ENCODE measurements at places on chromosomes 5 and 9.

DNA sequence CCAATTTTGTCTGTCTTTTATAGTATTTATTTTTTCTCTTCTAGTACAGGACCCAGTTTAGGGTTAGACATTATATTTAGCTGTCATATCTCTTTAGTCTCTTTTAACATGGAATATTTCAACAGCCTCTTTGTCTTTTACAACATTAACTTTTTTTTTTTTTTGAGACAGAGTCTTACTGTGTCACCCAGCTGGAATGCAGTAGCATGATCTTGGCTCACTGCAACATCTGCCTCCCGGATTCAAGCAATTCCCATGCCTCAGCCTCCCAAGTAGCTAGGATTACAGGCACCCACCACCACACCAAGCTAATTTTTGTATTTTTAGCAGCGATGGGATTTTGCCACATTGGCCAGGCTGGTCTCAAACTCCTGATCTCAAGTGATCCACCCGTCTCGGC, 90.1 kb downstream of the ADAMTS6 start:
- DNase-seq, result no peak

GRCh38 chr9:21027295-21027694, 4.1 kb downstream of the HACD4 start:
- no peak for DNase-seq

GRCh38 chr9:78369639-78370219, 72.8 kb downstream of the PSAT1 start:
- peak; percentile 71 for DNase-seq

DNA sequence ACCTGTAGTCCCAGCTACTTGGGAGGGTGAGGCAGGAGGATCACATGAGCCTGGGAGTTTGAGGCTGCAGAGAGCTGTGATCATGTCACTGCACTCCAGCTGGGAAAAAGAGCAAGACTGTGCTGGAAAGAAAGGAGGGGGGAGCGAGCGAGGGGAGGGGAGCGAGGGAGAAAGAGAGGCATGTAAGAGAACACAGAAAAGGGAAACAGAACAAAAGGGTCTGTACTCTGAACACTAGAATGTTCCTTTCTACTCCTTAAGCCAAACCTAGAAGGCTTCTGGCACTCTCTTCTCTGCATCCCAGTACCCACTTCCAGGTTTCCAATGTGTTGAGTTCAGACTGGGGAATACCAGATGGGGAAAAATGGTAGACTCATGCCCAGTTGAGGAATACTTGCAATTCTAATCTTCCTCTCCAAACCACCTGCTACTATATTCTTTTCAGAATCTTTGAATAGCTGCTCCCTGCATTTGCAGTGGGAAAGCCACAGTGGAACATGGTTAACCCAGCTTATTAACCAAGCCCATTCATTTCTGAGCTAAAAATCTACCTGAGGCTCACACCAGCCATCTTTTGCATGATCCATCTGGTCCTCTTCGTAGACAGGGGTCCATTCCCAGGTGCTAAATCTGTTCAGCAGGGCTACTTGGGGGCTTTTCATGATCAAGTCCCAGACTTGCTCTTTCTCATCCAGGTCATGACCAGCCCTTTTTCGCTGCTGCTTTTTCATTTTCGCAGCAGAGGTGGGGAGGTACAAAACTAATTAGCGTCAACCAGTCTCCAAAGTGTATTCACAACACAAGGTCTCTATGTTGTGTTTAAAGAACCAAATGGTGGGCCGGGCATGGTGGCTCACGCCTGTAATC, 34.9 kb downstream of the SEMA4D start:
- DNase-seq, result no peak

GRCh38 chr5:59134471-59135163, 551.7 kb downstream of the RAB3C start:
- DNase-seq, result no peak

DNA sequence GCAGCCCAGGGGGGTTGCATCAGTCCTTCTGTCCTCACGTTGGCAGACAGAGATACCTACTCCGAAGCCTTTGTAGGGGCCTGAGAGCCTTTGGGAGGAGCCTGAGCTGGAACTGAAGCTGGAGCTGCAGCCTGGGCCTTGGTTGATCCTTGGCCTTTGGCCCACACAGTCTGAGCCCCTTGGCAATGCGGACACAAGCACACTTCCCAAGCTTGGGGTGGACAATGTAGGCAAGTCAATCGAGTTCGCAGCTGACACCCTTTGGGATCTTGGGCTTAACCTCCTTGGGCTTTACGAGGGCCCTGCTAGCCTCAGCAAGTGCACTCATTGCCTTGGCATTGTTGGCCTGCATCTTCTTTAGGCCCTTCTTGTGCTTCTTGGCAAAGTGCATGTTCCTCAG, 5.9 kb downstream of the CSNK1A1 start:
- no peak for DNase-seq

DNA sequence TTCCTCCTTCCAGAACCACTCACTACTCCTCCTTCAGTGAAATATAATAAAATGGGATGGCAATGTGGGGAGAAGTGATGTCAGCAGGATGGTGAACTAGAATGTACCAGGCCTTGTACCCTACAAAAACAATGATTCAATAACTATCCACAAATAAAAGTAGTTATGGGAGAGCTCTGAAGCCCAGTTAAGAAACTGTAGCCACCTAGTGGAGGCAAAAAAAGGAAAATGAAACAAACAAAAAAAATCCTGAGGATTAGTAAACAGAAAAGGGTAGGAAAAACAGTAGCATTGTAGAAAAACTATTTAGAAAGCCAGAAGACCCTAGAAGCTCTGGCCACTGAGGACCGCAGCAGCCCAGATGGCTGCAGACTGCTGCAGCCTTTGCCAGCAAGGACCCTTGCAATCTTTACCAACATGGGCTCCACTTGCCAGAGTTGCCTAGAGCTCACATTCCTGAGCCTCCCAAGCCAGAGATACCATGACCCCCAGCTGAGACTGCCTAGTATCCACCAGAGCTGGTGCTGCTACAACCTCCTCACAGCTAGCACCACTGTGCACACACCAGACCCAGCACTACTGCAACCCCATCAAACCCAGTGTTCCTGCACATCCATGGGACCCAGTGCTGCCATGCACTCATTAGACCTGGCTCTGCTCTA, 259.7 kb upstream of the MSX2 start:
- no peak for DNase-seq

DNA sequence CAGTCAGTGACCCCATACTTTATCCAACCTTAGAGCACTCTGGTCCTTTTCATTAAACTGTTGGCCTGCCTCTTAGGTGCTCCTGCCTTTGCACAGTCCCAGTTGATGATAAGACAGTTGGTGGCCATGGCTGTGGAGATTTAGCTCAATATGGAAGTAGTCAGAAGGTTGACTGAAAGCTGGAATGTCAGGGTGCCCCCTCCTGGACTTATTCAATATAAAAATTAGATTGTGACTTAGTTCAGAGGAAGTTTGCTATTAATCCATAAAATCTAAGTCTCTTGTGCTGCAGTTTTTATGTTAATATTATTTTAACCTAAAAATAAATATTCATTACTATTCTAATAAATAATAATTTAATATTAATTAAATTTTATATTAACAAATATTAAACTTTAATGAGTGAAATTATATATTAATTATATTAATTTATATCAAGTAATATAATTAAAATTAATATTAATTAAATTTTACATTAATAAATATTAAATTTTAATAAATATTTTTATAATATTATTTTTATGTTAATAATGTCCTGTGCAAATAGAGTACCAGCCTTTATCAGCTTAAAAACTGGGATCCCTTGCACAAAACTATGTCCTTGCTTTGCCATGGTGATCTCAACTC, 77.7 kb upstream of the ADAMTSL1 start:
- DNase-seq, result peak; percentile 15

DNA sequence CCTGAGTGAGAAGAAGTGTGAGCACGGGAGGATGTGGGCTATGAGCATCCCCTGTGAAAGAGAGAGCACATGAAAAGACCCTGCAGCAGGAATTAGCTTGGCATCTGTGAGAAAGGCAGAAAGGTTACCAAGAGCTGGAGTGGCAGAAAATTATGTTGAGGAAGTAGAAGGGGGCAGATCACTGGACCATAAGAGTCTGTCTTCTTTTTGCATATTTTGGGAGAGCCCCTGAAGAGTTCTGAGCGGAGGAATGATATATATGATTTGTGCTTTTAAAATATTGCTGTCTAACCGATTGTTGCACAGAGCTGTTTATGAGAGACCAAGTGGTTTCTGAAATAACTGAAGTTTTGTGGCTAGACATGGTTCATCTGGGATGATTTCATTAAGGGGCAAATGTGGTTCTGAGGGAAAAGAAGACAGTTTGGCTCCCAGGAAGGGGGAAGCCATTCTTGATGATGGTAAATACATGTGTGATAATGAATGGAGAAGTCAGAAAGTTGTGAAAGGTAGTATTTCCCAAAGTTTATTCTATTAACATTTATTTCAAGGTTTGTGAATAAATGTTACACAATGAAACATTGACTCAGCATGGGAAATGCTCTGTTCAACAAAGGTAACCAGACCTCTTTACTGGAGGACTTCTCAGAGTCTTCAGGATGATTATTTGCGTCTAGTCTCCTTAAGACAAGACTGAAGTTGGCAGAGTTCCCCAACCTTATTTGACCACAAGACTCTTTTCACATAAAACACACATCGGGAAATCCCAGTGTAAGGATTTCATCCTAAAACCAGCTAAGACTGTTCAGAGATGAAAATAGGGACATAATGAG, 31.5 kb upstream of the ADRB2 start:
- no peak for DNase-seq

DNA sequence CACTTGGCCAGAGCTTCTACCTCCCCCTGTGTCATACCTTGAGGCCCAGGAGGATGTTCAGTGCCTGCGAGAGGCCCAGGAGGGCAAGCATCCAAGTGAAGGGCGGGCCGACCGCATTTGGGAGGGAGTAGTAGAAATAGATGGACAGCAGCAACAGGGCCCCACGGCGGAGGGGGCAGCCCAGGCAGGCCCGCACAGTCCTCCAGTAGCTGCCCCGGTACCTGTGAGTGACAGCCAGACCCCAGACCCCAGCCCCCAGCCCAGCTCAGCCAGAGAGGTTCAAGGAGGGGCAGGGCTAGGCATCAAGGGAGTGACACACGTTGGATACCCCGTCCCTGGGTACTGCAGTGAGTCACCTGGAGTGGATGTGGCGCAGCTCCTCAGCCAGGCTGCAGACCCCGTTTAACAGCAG, 1.4 kb downstream of the STING1 start:
- DNase-seq, result peak; percentile 61

- DNase-seq, result peak; percentile 80
Observed at GRCh38 chr5:131795879-131796792, 681 bp downstream of the FNIP1 start.

- DNase-seq, result peak; percentile 56
Observed at GRCh38 chr9:95373069-95373681, 55.7 kb upstream of the FANCC start.

GRCh38 chr5:108260117-108260857, 121.6 kb downstream of the FBXL17 start:
- DNase-seq, result peak; percentile 93

DNA sequence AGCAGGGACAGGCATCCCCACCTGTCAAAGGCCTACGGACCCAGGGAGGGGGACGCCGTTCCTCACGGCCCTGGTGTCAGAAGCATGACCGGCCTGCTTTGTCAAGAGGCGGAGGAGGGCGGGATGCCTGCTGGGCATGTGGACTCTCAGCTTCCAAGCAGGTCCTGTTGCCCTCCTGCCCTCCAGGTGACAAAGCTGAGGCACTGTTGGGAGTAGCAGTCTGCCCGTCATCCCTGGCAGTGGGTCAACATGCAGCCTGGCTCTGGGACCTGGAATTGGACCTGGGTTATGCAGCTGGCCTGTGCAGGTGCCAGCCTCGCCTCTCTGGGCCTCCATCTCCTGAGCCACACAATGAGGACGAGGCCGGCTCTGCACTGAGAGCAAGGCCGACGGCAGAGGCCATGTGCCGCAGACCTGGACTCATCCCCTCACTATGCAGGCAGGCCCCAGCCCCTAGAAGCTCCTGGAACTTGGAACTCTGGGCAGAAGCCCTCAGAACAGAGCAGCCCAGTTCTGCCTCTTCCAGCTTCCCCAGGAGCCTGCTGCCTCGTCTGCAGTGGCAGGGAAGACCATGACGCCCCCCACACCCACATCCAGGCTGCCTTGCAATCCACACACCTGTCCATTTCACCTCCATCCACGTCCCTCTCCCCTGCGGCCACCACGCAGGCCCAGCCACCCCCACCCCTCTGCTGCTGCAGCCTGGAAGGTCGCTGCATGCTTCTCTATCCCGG, 20.8 kb upstream of the FCN1 start:
- DNase-seq, result no peak

GRCh38 chr5:116075191-116075831, 9.5 kb upstream of the COMMD10 start:
- no peak for DNase-seq

DNA sequence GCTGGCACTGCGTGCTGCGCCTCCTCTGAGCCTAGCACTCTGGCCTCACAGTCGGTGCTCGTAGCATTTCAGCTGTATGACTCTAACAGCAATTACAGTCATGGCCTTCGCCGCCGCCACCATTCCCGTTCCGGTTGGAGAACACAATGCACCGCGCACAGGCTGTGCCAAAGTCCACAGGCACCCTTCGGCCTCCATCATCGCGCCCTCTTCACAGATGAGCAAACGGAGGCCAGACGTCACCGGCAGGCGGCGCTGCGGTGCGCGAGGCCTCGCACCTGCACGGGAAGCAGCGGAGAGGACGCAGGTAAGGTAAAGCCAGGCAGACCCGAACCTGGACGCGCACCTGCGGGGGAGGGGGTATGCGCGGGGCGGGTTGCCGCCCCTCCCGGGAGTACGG, 128.9 kb downstream of the BARX1 start:
- DNase-seq, result peak; percentile 41

DNA sequence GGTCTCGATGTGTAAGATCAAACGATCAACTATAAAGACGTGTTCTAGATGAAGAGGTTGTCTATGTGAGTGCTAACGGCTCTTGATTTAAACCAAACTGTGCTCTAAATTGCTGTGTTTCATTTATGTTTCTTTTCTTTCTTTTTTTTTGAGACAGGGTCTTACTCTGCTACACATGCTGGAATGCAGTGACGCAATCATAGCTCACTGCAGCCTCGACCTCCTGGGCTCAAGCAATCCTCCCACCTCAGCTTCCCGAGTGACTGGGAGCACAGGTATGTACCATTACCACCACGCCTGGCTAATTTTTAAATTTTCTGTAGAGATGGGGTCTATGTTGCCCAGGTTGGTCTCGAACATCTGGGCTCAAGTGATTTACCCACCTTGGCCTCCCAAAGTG, 24.0 kb upstream of the RNF130 start:
- DNase-seq, result no peak

- DNase-seq, result no peak
Observed at GRCh38 chr9:94734054-94734754, 7.7 kb downstream of the AOPEP start.

GRCh38 chr5:168878135-168878745, 299.1 kb upstream of the PANK3 start:
- no peak for DNase-seq

Measured in stomach (tissue), 19 donors.